NCI-H2081 treated with DMSO at 0.1 percent for 48 hours (cell line): ENCODE measurements at places on chromosomes 4 and X.

DNA sequence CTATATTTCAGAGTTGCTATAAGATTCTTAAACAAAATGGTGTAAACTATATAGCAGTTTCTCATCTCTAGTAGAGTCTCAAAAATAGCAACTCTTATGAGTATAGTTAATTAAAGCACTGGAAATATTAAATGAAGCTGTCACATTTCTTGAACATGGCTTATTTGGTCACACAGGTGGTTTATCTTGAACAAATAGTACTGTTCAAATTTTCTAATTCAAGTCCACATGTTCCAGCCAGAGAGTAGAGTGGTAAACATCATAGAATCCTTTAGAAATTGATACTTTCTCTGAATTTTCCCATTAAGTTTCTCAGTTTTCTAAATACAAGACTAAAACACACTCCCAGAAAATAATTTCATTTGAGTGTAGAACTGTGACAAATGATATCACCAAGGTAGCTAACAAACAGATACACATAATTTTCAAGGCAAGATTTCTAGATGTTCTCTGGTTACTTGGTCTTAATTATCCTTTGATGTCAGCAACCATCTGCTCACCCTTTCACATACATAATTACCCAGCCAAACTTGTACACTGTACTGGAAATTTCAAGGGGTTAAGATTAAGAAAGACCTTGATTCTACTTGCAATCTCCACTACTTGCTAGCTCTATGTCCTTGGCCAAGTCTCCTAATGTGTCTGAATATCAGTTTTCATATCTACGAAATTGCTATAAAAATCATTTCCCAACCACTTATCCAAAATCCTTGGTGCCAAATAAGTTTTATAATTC, 24.3 kb upstream of the PAK3 start:
- no peak for DNase-seq

DNA sequence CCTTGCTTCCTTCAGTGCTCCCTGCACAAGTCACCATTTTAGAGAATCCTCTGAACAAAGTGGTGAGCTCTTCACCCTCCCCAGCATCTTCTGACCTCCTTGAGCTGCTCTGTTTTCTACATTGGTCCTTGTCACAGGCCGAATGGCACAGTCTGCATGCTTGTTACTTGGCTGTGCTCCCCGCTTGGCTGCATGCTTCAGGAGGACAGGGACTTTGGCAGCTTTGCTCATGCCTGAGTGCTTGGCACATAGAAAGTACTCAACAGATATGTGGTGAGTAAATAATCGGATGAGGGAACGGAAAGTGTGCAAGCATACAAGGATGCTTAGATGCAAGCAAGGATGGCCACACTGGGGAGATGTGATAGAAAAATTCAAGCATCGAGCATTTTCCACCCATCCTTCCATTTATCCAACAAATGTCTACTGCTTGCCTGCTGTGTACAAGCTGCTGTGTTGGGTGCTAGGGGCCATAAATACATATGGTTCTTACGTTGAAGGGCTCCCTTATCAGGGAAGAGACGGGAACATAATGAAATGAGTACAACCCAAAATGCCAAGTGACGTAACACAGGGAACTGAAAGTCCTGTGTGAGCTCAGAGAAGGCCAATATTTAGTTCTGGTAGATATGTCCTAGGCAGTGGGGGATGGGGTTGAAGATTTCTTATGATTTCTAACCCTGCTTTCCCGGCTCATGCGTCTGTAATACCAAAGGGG, 31.2 kb downstream of the SLC2A9 start:
- DNase-seq = no peak

GRCh38 chr4:122536001-122536400, 79.5 kb upstream of the IL2 start:
- no peak for DNase-seq

GRCh38 chrX:72609313-72609712, 36.7 kb upstream of the HDAC8 start:
- DNase-seq = no peak

DNA sequence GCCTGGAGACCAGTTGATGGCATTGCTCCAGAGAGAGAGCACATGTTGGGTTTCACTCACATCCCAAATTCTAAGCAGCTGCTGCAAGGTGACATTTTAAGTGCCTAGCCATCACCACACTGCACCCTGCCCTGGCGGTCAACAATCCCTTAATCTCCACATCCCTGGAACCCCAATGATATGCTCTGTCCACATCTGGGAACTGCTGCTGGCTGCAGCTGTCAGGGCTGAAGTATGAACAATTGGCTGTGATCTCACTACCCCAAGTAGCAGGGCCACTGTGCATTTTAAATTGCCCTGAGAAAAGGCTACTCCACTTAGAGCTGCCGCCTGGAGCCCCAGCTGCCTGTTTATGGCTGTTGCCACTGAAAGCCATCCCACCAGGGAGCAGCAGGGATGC, 190.6 kb downstream of the ACTRT1 start:
- no peak for DNase-seq

DNA sequence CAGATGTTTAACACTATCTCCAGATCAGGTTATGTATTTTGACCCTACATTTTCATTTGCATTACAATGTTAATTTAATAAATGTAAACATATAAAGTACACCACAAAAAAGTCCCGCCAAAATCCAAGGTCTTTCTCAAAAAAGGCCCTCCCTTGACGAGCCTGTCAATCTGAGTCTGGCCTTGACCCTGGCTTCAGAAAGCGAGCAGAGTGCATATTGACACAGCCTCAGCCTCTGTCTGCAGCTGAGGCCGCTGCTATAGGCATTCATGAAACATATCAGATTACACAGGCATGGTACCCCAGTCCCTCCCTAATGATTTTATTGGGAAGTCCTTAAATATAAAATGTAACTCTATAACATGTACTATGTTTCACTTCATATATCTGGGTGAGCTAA, 6.2 kb downstream of the MBNL3 start:
- no peak for DNase-seq

GRCh38 chr4:85358831-85359230, 116.1 kb upstream of the ARHGAP24 start:
- DNase-seq = no peak

DNA sequence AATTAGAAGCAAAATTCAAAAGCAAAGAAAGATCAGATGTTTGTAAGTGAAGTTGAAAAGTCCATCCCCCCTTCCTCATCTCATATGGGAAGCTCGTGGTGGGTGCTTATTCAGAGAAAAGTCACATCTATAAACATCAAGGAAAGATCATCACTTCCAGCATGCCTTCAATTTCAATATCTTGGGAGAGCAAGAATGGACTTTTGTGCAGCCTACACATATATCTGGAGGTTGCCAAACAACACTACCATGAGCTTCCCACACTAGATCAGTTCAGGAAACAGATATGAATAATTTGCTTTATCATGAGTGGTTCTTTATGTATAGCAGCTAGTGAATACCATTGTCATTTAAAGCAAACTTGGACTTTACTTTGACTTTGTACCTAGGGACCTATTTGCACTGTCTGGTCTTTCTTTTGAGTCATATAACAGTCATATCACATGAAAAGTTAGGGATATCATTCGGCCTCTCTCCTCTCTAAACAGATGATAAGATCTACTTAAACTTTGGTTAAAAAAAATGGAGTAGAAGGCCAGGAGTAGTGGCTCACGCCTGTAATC, 5.6 kb upstream of the TBL1X start:
- no peak for DNase-seq

- DNase-seq = no peak
Observed at GRCh38 chr4:38610966-38611431, 53.0 kb upstream of the KLF3 start.

- DNase-seq = no peak
Observed at GRCh38 chrX:53686151-53686885, at the start of gene HUWE1. TSS of gene HUWE1 (minus strand) at chrX:53686719. CDS start at chrX:53654107, 32,612 bp downstream.

DNA sequence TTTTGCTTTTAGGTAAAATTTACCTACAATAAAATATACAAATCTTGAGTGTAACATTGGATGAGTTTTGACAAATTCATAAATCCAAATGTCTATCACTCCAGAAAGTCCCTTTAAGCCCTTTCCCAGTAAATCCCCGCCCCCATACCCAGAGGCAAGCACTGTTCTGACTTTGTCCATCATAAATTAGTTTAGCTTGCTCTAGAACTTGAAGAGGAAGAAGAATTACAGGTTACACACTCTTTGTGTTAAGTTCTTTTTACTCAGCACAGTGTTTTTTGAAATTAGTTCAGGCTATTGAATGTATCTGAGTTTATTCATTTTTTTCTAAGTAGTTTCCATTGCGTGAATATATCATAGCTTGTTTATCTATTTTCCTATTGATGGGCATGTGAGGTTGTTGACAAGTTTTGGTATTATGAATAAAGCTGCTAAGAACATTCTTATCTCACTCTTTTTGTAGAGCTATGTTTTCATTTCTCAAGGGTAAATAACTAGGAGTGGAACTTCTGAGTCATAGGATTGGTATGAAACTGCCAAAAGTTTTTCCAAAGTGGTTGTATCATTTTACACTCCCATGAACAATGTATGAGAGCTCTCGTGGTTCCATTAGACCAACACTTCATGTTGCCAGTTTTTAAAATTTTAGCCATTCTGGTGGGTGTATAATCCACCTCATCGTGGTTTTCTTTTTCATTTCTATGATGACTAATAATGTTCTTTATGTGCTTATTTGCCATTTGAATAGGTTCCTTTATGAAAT, 22.4 kb upstream of the HPSE start:
- no peak for DNase-seq

GRCh38 chr4:140071806-140072205, 82.2 kb downstream of the MAML3 start:
- DNase-seq = no peak

- no peak for DNase-seq
Observed at GRCh38 chr4:158112611-158113010, 60.2 kb downstream of the GASK1B start.

DNA sequence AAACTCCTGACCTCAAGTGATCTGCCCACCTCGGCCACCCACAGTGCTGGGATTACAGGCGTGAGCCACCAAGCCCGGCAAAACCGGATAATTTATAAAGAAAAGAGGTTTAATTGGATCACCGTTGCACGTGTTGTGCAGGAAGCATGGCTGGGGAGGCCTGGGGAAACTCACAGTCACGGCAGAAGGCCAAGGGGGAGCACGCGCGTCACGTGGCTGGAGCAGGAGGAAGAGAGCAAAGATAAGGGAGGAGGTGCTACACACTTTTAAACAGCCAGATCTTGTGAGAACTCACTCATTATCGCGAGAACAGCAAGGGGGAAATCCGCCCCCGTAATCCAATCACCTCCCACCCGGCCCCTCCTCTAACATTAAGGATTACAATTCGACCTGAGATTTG, 177.9 kb upstream of the TENM3 start:
- DNase-seq = no peak

DNA sequence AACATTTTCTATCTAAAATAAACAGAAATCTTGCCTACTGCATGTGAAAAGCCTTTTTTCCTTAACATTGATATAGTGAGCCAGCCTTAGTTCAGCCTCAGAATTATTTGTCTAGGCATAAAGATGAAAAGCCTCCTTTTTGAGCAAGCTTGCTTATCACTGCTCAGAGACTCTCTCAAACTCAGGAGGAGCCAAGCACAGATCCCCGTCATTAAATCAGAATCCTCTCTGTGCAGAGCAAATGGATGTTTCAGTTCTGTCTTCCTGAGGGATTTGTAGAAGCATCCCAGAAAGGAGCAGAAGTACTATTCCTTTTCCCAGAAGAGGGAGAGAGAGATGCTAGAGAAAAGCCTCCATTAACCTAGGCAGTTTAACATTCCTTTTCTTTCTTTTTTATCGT, 186.9 kb upstream of the LNX1 start:
- DNase-seq = no peak
